ENCODE measurements at places on chromosomes 16 and 17.

DNA sequence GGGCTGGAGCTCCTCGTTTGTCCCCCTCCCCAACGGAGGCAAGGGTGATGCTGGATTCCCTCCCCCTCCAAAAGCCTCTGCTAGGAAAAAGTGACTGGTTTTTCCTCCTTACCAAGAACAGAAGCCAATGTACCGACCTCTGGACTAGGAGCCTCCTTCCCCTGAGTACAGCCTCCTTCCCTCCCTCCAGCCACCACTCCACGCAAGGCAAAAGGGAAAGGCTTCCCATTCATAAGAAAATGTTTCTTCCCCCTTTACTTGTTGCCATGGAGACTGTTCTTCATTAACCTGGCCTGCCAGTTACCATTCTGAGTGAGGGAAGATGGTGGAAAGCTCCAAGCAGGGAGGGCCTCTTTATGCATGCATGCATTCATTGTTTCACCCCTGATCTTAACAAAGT lies 4.3 kb upstream of the PIMREG start:
- no peak for DNase-seq

- DNase-seq = peak; percentile 59
Measured at GRCh38 chr16:67641779-67642708, 2.9 kb upstream of the CARMIL2 start.

DNA sequence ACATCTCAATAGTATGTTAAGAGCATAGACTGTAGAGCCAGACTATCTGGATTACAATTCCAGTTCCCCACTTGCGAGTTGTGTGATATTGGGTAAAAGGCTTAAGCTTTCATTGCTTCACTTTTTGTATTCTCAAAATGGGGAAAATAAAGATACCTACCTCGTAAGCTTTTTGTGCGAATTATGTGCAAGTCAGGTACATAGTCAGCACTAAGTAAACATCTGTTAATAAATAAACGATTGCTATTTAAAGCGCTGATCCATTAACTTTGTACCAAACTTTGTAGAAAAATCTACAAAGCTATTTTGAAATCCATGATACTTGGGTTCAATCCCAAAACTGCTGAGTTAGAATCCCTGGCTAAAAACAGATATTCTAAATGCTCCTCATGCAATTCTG lies 19.6 kb downstream of the ABCA6 start:
- DNase-seq = no peak

DNA sequence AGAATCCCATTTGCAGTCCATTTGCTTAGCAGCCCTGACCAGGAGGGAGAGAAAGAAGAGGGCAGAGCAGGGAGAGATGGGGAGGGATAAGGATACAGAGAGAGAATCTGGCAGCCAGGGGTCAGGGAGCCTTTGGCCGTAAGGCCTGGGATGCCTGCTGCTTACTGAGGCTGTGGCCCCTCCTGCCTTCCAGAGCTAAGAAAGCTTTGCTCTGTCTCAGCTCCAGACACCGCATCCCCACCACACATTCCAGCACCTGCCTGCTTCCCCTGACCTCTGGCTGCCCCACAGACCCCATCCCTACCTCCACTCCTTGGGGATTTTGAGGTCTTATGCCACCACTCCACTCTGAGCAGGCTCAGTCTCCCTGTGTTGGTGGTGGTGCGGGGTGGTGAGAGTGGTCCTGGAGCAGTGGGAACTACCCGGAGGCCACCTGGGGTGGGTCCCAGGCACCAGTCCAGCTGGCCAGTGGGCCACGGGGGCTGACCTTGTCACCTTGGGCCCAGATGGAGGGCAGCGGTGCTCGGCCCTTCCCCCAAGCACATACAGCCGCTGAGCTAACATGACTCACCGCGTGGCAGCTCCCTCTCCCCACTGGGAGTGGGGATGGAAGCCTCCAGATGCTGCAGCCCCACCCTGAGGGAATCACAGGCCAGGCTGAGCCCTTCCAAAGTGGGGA lies 58.3 kb downstream of the RAI1 start:
- peak; percentile 84 for DNase-seq

DNA sequence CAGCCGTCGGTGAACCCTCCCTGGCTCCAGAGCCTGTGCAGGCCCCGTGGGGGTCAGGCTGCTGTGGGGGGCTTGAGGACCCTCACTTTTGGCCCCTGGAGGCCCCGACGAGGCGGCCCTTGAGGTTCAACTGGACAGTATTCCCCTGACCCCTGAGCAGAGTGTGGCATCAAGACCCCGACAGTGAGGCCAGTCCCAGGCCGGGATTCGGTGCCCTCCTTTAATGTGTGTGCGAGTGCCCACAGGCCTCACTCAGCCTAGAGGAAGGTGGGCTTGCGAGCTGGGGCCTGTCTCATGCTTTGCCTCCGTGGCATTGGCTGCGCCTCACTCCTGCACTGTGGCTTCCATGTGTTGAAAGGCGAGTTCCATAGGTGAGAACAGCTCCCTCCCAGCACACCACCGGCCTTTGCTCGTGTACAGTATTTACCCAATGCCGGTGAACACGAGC lies 94.5 kb downstream of the METRNL start:
- DNase-seq = no peak

All from dorsolateral prefrontal cortex (tissue), 122 donors.